ENCODE measurements at places on chromosomes 2 and 18.

DNA sequence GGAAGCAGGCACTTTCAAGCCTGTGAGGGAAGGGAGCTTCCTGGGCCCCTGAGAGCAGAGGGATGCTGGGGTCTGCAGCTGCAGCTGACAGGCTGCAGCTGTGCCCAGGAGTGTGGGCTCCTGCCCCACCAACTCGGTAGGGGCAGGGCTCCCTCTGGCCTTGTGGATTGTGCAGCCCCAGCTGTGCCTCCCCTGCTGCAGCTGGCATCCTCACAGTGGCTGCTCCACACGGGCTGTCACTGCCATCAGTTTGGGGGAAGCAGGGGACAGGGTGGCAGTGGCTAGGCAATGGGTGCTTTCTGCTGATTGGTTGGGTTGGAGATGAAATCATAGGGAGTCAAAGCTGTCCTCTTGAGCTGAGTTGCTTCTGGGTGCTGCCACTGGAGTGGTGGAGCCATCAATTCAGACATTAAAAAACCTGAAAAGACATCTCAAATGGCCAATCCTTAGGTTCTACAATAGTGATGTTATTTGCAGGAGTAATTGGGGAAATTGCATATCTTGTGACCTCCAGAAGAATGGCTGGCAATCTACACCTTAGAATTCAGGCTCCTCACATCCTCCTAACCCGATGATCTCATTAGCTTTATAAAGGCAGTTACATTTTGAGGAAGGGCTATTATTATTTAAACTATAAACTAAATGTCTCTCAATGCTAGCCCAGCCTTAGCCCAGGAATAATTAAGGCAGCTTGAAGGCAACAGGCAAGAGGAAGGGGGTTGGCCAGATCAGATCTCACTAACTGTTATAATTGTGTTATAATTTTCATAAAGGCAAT is 41.3 kb downstream of the FAM171B start:
- no peak for DNase-seq

DNA sequence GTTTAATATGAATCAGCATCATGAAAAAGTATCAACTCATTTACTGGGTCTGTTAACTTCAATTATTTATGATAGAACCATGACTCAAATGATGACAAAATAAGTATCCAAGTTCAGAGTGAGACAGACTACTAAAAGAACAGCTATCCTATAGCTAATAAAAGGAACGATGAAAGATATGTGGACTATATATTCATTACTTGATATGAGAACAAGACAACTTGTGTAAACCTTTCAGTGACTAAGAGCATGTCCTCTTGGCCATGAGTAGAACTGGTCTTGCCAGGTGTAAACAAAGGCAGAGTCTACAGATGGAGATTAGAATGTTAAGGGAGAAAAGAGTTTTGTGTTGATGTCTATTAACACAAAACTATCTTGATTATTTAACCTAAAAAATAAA is 360.4 kb upstream of the ZC3H15 start:
- DNase-seq = no peak

- DNase-seq = no peak
These were observed 6.0 kb downstream of the KRCC1 start for GRCh38 chr2:88049622-88050021.

- no peak for DNase-seq
These were observed 56.8 kb downstream of the HK2 start for GRCh38 chr2:74890711-74891110.

DNA sequence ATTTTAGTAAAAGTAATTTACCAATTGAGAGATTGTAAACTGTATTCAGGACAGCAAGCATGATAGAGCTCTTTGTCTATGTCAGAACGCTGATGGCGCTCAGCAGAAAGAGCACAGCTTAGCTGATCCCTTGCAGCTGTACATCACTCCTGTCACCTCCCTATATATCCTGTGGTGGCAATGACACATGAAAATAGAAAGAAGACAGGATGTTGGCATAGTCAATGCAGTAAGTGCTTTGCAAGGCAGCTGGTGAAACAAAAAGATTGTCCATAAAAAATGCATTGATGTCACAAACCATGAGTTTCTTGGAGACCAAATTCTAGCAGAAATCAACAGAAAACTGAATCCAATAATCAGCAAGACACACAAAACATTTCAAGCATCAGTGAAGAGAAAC is 221.5 kb downstream of the RIT2 start:
- no peak for DNase-seq

GRCh38 chr2:36675579-36676282 is 20.8 kb upstream of the VIT start:
- no peak for DNase-seq

GRCh38 chr2:206323486-206323885 is 49.0 kb downstream of the ZDBF2 start:
- no peak for DNase-seq

DNA sequence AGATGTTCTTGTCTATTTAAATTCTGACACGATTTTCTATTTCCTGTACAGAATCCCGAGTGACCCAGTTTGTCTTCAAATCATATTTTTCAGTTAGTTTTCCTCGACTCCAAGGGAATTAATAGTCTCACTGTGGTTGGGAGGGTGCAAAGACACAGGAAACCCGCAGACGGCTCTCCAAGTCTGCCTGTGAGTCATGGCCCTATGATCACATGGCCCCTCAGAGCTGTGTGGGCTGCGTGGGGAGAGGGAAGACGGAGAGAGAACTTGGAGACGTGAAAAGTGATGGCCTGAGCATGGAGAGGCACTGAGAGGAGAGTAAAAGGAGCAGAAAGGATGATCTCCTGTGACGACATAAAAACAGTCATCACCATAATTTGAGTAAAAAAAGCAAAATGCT is 989.9 kb downstream of the DCDC2C start:
- DNase-seq = no peak

GRCh38 chr18:54871231-54871630 is 43.0 kb downstream of the RAB27B start:
- no peak for DNase-seq

DNA sequence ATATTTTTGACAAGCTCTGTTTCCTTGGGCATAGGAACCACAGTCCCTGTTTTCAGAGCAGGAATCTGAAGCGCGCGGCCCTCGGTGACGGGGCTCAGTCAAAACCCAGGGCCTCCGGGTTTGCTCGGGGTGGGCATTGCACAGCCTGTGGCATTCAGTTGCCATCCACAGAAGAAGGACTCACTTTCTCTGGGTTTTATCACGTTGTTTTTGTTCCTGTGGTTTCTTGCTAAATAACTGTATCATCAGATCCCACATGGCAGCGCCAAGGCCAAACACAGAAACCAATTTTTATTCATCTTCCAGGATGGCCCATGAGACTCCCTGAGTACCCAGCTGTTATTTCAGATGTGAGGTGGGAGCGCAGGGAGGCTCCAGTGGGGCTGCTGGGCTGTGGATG is 35.6 kb downstream of the SGPP2 start:
- no peak for DNase-seq

GRCh38 chr2:207896525-207897285 is 127.0 kb upstream of the FZD5 start:
- no peak for DNase-seq

- no peak for DNase-seq
These were observed 689.1 kb upstream of the POU3F3 start for GRCh38 chr2:104164721-104165252.

DNA sequence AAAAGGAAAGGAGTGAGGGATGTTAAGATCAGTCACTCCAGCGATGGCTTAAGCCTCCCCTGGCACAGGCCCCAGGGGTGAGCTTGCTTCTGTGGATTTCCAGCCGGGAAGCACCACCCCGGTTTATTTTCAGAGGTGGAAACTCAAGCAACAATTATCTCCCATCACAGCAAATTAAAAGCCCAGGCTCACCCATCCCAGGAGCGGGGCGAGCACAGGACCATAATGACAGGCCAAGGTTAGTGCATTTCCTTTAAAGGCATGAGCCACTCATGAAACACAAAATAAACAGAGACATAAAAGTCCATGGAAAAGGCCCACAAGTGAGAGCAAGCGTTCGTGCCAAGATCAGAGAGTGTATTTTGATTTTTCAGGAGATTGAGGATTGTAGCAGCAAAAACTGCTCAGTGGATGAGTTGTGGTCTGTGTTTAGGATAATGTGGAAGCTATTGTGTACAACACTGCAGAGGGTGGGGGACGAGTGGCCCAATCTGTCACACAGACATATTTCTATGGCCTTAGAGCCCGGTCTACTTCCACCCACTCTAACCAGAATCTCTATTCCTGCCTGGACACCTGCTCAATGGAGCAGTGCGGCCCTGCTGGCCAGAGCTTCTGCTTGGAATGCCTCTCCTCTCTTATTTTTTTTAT is 111.4 kb upstream of the CDC42EP3 start:
- DNase-seq = no peak

DNA sequence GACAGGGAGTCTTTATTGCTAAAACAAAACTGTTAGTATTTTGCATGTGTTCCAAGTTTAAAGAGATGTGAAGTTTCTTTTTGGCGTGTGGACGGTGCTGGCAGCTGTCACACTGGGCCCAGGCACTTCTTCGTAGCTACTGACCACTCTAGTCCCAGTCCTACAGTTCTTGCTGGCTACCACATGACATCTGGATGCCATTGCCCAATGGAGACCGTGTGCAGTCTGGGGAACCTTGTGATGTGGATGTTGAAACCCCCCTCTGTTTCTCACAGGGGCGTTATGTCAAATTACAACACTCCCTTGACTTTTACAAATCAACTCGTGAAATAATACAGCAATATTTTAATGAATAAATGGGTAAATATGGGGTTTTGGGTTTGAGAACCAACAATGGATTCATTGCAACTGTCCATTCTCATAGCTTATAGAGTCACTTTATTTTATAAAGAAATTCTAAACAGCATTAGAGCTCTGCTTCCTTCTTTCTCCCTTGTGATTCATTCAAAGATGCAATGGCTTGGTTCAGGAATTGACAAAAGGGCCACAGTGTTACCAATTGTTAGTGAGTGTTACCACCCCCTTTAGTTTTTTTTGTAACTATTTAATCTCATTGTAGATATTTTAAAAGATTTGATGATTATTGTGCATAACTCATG is 1.2 kb downstream of the GPD2 start:
- DNase-seq = peak; percentile 23

GRCh38 chr2:164599954-164600589 is 21.2 kb downstream of the GRB14 start:
- peak; percentile 10 for DNase-seq

DNA sequence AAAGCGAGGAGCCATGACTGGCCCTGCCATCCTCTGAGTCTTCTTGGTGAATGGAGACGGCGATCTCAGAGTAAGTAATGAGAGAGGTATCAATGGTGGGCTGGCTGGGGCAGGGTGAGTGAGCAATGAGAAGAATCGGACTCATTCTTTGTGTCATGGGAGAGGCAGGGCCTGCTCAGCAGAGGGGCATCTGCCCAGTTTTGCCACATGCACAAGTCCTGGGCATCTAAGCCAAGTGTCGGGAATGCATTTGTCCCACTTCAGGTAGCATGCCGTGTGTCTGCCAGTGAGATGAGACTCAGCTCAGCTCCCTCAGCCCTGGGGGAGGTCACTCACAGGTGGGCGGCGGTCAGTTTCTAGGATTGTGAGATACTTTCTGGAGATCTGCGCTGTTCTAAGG is 791.0 kb upstream of the RAB6C start:
- no peak for DNase-seq

DNA sequence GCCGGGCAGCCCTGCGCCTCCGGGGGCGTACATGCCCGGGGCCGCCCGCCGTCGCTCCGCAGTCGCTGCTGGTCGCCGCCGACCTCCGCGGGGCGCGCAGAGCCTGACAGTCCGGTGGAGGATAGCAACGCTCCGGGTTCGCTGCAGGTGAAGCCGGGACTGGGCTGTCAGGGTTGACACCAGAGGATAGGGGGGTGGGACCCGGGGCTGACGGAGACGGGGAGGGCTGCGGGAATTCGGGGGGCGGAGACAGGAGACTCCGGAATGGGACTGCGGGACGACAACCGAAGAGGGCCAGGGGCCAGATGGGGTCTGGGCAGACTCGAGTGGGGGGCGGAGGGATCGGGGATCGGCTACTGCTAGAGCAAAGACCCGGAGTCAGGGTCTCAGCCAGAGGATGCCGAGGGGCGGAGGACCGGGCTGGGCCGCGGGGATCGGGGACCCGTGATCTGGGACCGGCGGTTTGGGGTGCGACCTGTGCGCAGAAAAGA is 403 bp downstream of the TMEM127 start:
- DNase-seq = no peak

DNA sequence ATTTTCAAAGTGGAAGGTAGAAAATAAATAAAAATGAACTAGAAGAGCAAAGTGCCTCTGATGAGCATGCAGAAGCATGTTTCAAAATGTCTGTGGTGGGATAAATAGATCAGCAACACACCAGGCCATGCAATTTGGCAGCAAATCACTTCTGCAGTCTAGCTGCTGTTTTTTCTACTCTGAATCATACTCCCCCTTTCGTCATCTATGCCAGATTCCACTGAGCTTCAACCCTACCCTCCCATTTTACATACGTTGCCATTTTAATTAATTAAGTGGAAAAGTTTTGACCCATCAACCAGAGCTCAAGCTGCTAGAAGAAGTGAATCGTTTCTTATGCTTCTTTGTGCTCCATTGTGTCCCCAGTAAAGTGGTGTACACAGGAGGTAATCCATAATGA is 79.3 kb downstream of the NRXN1 start:
- DNase-seq = no peak

DNA sequence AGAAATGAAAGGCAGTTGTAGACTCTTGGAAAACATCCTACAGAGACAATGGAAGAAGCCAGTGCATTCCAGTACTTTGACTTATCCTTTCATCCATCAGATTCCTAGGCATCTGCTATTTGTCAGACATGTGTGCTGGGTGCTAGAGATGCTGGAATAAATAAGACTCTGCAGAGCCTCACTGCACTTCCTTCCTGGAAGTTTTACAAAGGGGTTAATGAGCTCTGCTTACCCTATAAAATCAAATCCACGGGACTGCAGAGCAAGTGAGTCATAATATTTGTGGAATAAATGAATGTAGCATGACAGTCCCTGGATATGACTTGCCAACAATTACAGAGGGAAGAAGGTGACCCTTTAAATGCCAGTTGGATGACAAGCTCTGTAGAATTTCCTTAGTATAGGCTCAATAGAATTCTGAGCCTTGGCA is 52.7 kb upstream of the NPAS2 start:
- DNase-seq = no peak

DNA sequence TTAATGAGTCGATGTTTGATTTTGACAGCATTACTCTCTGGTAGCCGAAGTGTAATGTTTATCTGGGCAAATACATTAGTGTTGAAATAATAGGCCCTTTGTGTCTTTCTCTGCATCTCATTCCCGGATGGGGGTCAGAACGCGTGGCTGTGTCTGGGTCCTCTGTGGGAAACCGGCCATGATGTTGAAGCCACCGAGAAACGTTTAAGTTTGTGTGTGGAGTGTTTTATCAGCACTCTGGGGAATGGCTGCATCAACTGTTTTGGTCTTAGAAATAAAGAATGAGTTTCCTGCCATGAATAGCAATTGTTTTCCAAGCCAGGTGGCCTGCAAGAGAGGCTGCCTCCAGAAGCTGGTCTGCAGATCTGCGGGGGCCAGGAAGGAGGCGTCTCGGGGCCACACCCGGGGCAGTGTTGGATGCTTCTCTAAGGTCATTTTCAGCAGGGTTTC is 69.7 kb downstream of the RNF144A start:
- DNase-seq = no peak
